Bronchus fibroblast of lung (primary cell): ENCODE measurements at places on chromosomes 7 and 10. TPM values are rescaled to one million over a fixed set of nuclear protein-coding genes. Genes with fewer than 3 reads are reported as not detected.

FKBP6 gene
- not detected in 2 replicates for total RNA-seq

GIMAP8 gene
- total RNA-seq = not detected in 2 replicates

ATRNL1 gene
- total RNA-seq = 1.0 and 1.6 TPM in 2 replicates

CALY gene
- total RNA-seq = 1.0 TPM in 1 of 2 replicates, not detected in the other

PTPRN2 gene
- 0.50 and 0.74 TPM in 2 replicates for total RNA-seq

SDK1 gene
- 4.7 and 4.9 TPM in 2 replicates for total RNA-seq

CYP3A7 gene
- 0.34 TPM in 1 of 2 replicates, not detected in the other for total RNA-seq

UNC5B gene
- total RNA-seq = 15.2 and 17.1 TPM in 2 replicates

CRCP gene
- total RNA-seq = 22.7 and 23.6 TPM in 2 replicates

UFSP1 gene
- 3.2 and 6.7 TPM in 2 replicates for total RNA-seq
